Activated CD4-positive, alpha-beta T cell treated with anti-CD3 and anti-CD28 coated beads, Interleukin-2, amount 10 ng/mL, durations not matched to agents 7 days and 5 days (primary cell): ENCODE measurements at places on chromosomes 1 and 21. TPM values are rescaled to one million over a fixed set of nuclear protein-coding genes. Genes with fewer than 3 reads are reported as not detected.

The ST6GALNAC3 gene
- 0.25 TPM for total RNA-seq

- DNase-seq, result no peak
Observed at GRCh38 chr1:215636258-215636965, 69.3 kb downstream of the KCTD3 start.

The TCP10L gene
- total RNA-seq, result 0.71 TPM

DNA sequence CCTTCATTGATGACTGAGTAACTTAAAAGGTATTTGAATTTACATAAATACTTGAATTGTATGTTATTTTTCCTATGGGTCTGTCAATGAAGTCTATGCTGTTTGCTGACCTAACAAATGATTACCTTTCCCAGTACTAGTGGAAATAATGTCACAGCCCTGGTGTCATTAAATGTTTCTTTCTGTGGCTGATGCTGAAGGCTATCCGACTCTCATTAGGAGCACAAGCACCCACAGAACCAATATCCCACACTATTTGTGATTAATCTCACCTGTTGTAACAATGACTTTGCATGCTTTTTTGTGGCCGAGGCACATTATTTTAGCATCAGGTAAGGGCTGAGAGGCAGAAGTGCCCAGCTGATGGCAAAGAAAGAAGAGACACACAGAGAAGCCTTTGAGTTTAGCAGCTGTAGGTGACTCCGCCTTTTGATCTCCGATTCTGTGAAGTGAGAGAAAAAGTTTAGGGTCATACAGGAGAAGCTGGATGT, 25.8 kb upstream of the TRIM45 start:
- no peak for DNase-seq

DNA sequence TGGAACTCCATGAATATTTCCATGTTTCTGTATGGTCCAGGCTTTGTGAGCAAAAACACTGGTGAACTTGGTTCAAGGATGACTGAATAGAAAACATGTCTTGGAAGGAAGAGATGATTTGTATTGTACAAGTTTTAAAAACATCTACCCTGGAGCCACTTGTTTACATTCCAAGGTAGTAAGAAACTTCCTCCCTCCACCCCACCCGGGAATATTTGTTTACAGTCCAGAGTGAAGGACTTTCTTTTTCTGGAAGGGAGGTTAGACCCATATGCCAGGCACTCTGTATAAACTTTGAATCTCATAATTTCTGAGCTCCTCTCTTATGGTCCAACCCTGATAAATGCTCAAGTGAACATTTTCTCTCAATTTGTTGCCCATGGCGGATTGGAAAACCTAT, 323.3 kb upstream of the LYPLAL1 start:
- DNase-seq, result no peak

The C1orf56 gene
- total RNA-seq, result 1.3 TPM

DNA sequence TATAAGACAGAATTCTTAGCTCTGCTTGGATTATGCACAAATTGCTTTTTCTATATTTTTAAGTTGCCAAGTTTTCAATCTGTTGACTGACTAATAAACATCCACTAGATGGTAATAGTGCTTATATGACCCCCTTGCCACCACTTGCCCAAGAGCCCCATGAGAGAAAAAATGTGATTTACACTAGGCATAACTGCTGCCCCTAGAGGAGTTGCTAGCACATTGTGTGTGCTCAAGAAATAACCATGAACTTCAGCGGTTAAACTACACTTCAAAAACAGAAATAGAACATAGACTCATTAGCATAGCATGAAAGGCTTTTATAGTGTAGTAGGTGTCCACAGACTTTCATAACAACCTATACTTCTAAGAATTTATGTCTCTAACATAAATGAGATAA, 61.4 kb downstream of the BRINP3 start:
- DNase-seq, result no peak

DNA sequence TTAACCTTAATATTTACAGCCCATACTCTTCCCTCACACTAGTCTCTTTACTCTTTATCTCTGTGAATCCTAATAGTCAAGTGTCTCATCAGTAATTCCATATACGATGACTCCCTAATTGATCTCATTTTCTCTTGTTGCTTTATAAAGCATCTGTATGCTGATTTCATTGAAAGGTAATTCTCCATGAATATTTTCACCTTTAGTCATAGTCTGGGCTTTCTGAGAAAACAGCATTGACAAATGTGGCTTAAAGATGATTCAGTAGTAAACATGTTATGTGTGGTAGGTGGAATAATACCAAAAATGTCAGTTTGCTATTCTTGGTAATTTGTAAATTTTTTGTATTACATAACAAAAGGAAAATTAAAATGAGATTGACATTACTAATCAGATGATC, 1176.5 kb downstream of the NCAM2 start:
- no peak for DNase-seq

- no peak for DNase-seq
Observed at GRCh38 chr1:236511735-236512418, 11.9 kb upstream of the LGALS8 start.

The RBP7 gene
- total RNA-seq, result not detected

The F13B gene
- not detected for total RNA-seq

The SGIP1 gene
- total RNA-seq, result not detected

- no peak for DNase-seq
Observed at GRCh38 chr1:119718972-119719371, 7.2 kb downstream of the PHGDH start.

The LAX1 gene
- 20.5 TPM for total RNA-seq

The GREM2 gene
- total RNA-seq, result 0.52 TPM

DNA sequence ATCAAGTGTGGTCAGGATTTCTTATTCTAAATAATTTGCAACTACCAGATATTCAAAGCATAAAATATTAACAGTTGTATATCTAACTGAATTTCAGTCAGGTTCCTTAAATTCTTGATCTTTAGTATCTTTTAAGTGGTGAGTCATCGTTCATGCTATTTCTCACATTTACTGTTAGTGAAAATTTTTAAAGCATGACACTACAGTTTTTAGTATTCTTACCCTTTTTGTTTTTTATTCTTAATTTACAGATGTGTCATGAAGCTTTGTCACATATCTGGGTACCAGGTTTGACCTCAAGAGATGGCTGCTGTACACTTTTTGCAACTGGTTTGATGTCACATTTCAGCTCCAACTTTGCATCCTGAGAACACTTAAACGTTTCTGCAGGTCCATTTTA, 12.7 kb downstream of the AKIRIN1 start:
- no peak for DNase-seq

GRCh38 chr1:229244091-229244490, 26.8 kb upstream of the RAB4A start:
- DNase-seq, result no peak

The BACE2 gene
- 1.7 TPM for total RNA-seq

- no peak for DNase-seq
Observed at GRCh38 chr1:245096311-245097066, 58.3 kb upstream of the KIF26B start.

The CFHR3 gene
- total RNA-seq, result not detected

The ITGB2 gene
- total RNA-seq, result 439 TPM

The RBM15 gene
- total RNA-seq, result 71.2 TPM

- DNase-seq, result no peak
Observed at GRCh38 chr1:207344221-207344620, 22.7 kb downstream of the CD55 start.

DNA sequence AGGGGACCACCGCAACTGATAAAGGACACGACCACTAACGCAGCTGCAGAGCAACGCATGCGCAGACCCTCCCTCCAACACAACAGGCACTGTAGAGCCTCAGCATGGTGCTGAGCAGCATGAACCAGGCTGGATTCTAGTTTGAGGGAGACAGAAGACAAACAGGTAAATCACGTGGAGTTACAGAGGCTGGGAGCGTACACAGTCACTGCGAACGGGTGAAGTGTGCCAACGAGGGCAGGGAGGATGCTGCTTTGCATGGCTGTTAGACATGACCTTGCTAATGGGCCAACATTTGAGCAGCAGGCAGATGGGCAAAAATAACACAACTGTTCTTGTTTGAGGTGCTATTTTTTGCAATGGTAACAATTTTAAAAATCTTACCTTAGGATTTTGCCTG, 55.2 kb upstream of the NADK start:
- no peak for DNase-seq

DNA sequence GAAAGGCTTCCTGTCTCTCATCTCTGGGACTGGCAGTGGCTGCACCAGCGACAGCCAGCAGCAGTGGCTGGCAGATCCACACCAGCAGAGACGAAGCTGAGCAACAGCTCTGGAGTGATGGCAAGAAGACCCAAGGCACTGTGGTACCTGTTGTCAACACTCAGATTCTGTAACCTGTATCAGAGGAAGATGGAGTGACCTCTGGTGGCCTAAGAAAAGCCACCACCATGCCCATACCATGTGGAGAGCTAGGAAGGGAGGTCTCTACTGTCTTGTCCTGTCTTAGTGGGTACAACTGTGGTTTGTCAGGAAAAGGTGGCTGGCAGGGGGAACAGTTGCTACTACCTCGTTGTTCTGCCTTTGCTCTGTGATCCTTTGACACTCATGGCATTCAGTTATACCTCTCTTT, 22.5 kb upstream of the RHBDL2 start:
- DNase-seq, result peak; percentile 10

DNA sequence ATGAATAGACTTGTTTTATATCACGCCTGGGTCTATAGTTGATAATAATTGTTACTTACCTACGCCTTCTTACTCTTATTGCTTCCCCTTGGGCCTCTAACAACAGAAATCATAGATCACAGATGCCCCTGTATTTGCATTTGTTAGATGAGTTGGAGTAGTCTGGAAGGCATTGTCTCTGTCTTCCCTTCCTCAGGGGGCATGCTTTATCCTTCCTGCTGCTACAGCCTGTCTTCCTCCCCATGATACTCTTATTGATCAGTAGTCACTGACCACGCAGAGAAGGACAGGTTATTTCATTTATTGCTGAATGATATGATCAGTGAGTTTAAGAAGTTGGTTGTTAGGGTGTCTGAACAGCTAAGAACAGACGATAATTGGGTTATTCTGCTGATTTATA, 98.4 kb downstream of the DNM3 start:
- no peak for DNase-seq

DNA sequence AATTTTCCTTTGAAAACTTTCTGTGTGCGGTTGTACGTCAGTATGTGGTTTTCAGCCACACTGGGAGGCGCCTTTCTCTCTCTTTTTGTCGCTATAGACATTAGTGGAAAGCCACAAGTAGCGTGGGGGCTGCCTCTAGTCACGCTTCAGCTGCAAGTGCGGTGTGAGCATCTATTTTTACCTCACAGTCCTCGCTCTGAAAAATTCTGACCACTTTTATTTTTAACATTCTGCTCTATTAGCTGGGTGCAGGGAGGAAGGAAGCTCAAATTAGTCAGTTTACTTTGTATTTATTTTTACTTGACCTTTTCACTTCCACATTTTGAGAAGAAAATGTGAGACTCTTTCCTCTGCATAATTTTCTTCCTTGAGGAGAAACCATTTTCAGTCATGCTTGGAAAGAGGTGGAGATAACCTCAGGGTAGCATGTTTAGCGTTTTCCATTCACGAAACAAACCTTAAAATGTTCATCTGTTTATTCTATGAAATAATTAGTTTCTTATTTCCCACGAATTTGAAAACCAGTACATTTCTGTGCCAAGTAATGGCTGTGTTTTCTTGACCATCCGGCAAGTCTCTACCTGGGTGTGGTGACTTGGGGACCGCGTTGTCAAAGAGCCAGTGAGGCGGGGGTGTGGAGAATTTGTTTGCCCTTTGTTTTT, 35.6 kb downstream of the ADARB1 start:
- peak; percentile 53 for DNase-seq

GRCh38 chr1:61426254-61426653, 298.7 kb downstream of the TM2D1 start:
- no peak for DNase-seq

GRCh38 chr1:184445997-184446396, 59.2 kb downstream of the C1orf21 start:
- DNase-seq, result no peak

DNA sequence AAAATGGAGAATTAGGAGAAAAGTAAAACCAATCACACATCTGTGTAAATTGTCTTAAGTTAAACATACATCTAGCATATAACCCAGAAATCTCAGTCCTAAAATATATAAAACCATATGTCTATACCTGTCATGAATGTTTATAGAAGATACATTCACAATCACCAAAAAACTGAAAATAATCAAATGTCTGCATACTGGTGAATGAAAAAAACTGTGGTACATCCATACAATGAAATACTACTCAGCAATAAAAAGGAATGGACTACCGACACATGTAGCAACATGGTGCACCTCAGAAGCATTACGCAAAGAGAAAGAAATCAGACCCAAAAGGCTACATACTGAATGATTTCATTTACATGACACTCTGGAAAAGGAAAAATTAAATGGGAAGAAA, 47.7 kb upstream of the SEC16B start:
- DNase-seq, result no peak

DNA sequence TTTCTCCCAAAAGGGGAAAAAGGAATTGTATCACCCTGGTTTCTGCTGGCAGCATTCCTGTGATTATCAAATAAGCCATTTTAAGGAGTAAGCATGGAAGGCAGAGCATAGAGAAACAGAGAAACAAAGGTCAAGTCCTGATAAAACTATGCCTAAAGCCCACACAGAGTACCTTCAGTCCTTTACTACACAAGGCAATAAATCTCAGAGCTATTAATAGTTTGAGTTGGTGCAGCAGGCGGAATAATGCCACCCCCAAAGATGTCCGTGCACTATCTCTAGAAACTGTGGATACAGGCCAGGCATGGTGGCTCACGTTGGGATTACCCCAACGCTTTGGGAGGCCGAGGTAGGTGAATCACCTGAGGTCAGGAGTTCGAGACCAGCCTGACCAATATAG, 58.1 kb upstream of the ZBTB40 start:
- DNase-seq, result no peak

DNA sequence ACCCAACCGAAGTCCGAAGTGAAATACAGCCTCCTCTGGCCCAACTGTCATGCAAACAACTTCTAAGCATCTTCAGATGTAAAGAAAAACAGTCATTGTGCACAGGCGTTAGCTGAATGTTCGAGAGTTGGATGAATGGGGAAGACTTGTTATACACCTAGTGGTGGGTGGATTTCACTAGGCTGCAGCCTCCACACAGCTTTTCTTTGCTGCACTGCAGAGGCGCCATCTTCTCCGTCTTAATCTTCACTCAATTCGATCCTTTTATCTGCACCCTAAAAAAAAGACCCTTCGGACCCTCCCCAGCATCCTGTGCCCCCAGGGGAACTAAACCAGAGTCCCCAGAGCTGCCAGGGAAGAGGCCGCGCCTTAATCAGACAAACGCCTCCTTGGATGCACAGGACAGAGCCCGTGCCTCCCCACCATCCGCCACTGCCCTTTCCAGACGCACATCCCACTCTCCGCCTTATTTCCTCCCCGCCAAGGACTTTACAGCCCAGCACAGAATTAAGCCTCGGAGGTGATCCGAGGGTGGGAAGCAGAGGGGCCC, 1.4 kb downstream of the APP start:
- peak; percentile 62 for DNase-seq
